EH (cell line): ENCODE measurements at places on chromosomes 7 and 10.

DNA sequence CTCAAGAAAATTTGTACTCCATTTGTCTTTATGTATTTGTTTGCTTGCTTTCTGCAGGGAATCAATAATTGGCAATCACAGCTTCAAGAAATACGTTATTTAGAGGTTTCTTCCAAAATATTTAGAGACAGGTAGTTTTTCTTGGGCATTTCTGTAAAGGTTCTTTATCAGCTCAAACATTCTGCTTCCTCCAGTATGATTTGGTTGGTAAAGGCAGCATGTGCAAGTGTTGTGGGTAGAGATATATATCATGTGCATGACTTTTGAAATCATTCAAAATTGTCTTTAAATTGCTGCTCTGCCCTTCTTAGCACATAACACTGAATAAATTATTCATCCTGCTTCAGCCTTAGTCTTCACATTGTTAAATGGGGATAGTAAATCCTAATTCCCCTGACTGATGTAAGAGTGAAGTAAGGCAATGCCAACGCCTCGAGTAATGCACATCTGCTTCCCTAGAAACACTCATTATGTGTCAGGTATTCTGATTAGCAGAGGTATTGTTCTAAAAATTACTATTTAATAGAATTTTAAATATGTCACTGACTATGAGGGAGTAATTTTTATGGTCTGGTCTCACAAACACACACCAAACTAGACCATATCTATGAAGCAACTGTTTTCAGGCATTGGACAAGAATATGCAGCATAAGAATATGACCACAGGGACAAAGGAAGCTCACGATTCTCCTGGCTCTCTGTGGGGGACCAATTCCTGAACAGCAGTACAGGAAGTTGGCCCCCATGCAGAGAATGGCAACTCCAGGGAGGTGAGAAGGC lies 77.3 kb upstream of the AKR1E2 start:
- DNase-seq, result no peak

GRCh38 chr7:88218836-88219605 lies 817 bp downstream of the SRI start:
- DNase-seq, result peak; percentile 54

- peak; percentile 57 for DNase-seq
Measured at GRCh38 chr7:80463272-80463920, 48.5 kb downstream of the GNAT3 start.

DNA sequence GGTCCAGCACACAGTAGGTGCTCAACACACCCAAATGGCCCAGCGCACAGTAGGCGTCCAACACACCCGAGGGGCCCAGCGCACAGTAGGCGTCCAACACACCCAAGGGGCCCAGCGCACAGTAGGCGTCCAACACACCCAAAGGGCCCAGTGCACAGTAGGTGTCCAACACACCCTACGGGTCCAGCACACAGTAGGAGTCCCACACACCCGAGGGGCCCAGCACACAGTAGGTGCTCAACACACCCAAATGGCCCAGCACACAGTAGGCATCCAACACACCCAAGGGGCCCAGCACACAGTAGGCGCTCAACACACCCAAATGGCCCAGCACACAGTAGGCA lies 80.8 kb downstream of the FOXL3 start:
- DNase-seq, result no peak

DNA sequence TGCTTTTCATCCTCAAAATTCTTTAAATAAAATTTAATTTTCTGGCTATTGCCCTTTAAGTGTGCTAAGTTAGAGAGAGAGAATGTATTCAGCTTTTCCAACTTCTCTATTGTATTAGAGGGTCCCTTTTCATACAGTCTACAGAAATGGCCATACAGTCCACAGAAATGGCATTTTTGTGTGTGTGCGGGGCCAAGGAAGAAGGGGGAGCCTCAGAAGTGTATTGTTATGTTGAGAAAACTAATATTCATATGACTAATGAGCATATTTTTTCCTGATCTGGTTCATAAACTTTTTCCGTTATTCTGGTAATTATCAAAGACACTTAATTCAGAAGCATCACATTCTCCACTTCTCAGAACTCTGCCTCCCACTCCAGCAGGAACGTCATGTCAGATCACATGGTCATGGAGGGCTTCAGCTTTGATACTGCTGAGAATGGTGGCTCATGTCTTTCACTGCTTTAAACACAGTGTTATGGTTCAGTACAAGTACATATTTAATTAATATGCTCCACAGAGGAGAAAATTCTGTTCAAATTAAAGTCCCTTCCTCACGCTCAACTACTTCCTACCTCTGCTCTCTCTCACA lies 37.1 kb downstream of the ELMO1 start:
- no peak for DNase-seq

DNA sequence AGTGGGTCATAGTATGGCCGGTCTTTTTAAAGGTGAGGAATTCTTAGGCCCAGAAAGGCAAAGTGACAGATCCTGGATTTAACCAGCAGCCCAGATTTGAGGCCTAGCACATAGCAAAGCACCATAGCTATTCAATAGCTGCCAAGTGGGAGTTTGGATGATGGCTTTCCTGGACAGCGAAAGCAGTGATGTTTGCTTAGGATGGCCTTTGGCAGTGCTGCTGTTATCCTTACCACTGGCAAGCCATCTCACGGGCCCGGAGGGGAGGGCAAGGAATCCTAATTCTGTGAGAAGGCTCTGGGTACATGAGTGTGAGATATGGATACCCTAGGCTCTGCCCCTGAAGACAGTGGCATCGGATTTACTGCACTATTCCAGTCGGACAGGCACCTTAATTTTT lies 50.4 kb downstream of the TCF7L2 start:
- DNase-seq, result no peak

DNA sequence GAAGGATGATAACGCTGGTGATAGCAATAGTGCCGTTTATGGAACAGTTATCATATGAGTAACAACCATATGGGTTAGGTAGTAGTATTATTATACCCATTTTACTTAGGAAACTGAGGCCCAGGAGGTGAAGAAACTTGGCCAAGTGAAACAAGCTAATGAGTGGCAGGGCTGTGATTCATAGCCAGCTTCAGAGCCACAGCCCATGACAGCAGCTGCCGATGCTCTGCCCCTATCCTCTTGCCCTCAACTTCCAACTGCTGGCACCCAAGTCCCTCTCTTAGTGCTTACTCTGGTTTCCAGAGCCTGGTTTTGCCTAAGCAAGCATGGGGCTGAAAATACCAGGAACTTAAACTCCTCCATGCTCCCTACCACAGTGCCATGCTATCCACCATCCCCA lies 12.3 kb downstream of the SH3PXD2A start:
- DNase-seq, result no peak

DNA sequence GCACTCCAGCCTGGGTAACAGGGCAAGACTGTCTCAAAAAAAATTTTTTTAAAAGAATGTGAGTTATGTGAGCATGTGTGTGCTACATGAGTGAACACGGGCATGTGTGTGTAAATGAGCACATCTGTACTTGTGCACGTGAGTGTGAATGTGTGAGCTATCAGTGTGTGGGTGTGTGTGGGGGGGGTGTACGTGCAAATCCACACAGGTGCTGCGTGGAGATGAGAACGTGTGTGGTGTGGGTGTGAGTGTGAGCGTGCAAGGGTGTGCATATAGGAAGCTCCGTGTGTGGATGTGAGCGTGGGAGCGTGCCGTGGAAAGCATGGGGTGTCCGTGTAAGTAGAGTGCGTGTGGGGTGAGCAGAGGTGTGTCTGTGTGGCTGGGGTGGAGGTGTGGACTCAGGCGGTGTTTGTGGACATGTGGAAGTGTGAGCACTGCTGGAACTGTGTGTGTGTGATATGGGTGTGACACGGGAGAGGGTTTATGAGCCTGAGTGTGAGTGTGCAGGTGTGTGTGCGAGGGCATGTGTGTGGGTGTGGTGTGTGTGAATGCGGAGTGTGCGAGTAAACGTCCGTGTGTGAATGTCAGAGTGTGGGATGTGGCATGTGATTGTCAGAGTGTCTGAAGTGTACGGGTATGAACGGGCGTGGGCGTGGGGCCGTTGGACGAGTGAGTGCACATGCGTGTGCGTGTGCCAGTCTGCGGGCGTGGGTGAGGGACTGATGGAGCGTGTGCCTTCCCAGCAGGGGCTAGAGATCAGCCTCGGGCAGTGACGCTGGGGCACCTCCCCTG lies 45.9 kb upstream of the TNRC18 start:
- DNase-seq, result no peak

DNA sequence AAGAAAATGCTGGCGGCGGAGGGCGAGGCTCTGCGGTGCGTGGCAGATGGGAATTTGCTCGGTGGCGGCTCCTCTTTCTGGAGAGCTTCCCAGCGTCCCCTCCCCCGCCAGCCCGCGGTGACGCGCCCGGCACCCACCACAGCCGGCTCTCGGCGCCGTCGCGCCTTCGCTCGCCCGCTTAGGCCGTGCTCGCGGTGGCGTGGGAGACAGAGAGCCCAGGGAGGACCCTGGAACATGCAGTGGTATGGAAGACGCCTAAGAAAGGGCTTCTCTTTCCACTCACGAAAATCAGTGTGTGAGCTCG lies 576 bp upstream of the CSGALNACT2 start:
- DNase-seq, result peak; percentile 73

DNA sequence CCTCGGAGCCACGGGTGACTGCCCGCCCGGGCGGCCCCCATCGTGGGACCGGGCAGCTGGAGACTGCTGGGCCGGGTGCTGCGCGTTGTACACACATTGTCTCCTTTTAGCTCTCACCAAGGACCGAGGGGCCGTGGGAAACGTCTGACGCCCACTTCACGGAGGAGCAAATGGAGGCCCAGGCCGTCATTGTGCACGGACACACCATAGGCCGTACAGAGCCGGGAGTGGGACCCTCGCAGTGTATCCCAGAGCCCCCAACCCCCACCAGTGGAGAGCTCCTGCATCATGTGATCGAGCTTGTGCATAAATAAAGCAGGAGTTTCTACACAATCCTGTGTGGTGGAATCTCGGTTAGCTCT lies 722 bp downstream of the DENND10 start:
- DNase-seq, result peak; percentile 31

DNA sequence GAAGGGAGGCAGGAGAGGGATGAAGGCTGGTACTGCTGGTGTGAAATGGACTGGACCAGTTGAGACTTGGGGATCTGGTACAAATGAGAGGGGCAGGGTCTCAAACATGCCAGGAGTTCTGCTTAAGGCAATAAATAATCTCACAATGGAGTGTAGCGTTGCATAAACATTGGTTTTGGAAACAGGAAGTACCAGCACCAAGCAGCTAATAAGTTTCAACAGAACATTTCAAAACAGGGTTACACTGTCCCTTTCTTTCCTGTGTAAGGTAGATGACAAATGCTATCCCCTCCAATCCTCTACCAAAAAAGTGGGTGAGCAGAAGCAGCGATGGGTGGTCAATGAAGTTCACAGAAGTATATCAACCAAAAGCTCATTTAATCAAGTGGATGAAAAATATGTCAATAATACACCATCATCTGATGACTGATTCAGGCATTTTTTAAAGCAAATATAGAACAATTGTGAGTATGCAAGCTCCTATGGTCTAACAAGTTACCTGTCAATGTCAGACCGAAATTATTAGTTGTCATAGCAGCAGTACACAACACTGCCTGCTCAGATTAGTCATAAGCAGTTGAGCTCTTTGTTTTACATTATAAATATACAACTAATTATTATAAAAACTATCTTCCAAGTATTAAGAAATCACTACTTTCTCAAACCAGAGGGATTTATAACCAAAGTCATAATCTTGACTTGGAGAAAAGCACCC lies 220.0 kb downstream of the FAM107B start:
- DNase-seq, result no peak

GRCh38 chr7:24797270-24797669 lies 40.0 kb upstream of the GSDME start:
- DNase-seq, result no peak

- peak; percentile 81 for DNase-seq
Measured at GRCh38 chr10:61904733-61905725, 3.5 kb downstream of the ARID5B start.

- peak; percentile 99 for DNase-seq
Measured at GRCh38 chr7:32093415-32094408, 23.5 kb upstream of the PDE1C start.

DNA sequence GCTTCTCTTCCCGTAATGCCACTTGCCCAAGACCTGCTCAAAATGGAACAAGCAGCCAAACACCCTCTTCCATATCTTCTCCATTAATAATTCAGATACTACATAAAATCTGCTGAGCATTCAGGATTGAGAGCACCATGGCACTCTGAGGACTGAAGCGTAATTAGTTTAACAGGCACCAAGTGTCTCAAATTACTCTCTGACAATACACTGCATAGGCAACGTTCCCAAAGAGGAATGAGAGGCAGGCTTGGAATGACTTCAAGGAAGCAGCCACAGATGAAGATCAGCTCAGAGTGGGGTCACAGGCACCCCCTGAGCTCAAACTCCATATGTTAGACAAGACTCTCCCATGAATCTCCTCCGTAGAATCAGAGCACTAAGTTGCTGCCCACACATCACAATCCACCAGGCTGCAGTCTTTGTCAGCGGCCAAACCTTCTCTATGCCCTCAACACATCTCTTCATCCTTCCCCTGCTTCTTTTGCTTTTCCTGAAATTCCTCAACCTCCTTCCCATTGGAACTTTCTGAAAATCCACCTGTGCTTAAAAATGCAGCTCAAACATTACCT lies 4.7 kb upstream of the ABLIM1 start:
- DNase-seq, result no peak

- no peak for DNase-seq
Measured at GRCh38 chr7:95536656-95537311, 51.0 kb downstream of the ASB4 start.

DNA sequence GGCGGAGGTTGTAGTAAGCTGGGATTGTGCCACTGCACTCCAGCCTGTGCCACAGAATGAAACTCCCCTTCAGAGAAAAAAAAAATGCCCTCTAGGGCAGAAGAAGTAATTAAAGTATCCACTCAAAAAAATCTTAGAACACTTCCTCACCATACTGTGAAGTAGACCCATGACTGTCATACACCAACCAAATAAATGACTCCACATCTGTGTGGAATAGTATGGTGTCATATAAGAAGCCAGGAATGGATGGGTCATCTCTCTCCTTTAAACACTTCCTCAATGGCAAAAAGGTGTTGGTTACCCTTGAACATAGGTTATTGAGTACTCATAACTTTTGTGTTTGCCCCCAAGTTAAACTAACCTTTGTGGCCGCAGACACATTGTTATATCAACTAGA lies 48.1 kb upstream of the PCGF5 start:
- no peak for DNase-seq

DNA sequence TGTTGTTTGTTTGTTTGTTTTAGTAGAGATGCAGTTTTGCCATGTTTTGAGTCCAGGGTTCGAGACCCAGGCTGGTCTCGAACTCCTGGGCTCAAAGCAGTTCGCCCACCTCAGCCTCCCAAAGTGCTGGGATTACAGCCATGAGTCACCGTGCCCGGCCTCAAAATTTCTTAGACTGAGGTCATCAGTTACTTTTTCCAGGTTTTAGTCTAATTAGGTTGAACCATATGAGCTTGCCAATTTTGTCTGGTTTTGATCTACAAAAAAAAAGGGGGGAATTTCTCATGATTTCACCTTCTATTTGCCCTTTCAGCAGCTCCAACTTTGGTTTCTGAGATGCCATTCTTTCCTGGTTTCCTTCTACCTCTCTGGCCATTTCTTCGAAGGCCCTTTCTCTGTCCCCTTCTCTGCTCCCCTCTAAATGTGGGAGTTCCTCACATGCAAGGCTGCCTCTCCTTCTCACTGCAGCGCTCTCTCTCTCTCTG lies 5.5 kb downstream of the CUEDC2 start:
- peak; percentile 53 for DNase-seq

- DNase-seq, result peak; percentile 25
Measured at GRCh38 chr10:67883710-67884312, 645 bp upstream of the SIRT1 start.

- DNase-seq, result no peak
Measured at GRCh38 chr10:21508706-21509331, 16.7 kb downstream of the SKIDA1 start.

GRCh38 chr10:89364531-89364930 lies 13.3 kb upstream of the IFIT1B start:
- DNase-seq, result no peak

GRCh38 chr10:76882245-76882644 lies 755.4 kb downstream of the KCNMA1 start:
- no peak for DNase-seq
